Activated T-cell treated with anti-CD3 and anti-CD28 coated beads, Interleukin-2, amount 50 U/mL, for 4 hours (primary cell): ENCODE measurements at places on chromosomes 2 and 18. TPM values are rescaled to one million over a fixed set of nuclear protein-coding genes. Genes with fewer than 3 reads are reported as not detected.

DNA sequence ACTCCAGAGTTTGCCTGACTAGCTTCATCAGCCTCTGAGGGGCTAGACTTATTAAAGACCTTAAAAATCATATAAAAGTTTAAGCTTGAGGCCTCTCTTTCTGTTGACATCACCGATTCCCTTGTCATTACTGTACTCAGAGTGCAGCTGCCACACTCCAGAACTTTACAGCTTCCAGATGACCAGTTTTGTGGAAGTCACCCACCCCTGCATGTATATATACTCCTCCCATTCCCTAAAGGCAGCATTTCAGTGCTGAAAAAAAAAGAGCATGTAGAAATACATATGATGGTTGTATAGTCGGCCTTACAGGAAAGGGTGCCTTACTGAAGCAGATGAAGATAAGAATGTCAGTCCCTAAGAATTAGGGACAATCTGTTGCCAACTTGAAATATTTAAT is 117.3 kb downstream of the FEZ2 start:
- no peak for DNase-seq

Gene GAL3ST2
- 0.33 TPM for total RNA-seq

- DNase-seq = no peak
Observed at GRCh38 chr18:6031002-6031401, 135.7 kb upstream of the TMEM200C start.

Gene CERKL
- not detected for total RNA-seq

Gene ASPRV1
- 0.54 TPM for total RNA-seq
